ENCODE measurements at places on chromosomes 4 and X. TPM values are rescaled to one million over a fixed set of nuclear protein-coding genes. Genes with fewer than 3 reads are reported as not detected.

Gene ADGRG4
- not detected for total RNA-seq

Gene RPS6KA6
- 1.3 TPM for total RNA-seq

Gene FAM120C
- 3.8 TPM for total RNA-seq

Gene HSPA4L
- total RNA-seq, result 8.1 TPM

Gene ZCCHC13
- not detected for total RNA-seq

Gene USP51
- total RNA-seq, result 1.7 TPM

Gene AFF2
- not detected for total RNA-seq

Gene RHOXF1
- total RNA-seq, result not detected

Gene TMPRSS11D
- not detected for total RNA-seq

Gene SLC10A6
- total RNA-seq, result not detected

Gene OTOP1
- not detected for total RNA-seq

Gene NPNT
- total RNA-seq, result not detected

Gene LANCL3
- under 0.01 TPM for total RNA-seq

Gene FRAS1
- 9.9 TPM for total RNA-seq

All from epithelial cell of umbilical artery (primary cell).